HFF-Myc (cell line): ENCODE measurements at places on chromosomes 12 and 14.
A peak's percentile ranks its signal among the peaks of the same experiment; 100 is the strongest.

DNA sequence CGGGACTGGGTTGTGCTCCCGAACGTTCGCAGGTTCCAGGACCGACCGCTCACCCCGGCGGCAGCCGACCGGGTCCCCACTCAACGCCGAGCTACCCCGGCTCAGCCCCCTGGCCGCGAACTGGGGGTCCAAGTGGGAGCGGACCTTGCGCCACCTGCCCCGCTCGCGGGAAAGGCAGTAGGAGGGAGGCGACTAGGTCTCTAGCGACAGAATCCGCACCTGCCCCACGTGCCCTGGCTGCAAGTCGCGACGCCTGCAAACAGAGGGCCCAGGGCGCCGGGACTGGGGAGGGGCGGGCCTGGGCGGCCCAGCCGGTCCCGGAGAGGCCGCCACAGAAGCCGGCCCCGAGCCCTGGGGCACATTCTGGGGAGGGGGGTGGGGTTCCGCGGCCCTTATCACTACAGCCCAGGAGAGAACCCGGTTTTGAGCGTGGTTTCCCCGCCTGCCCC lies 239.2 kb upstream of the CPNE8 start:
- no peak for DNase-seq

- no peak for DNase-seq
These were observed 180.3 kb downstream of the DICER1 start for GRCh38 chr14:94977016-94977415.

GRCh38 chr12:83700838-83701237 lies 1014.1 kb downstream of the TMTC2 start:
- DNase-seq, result peak; percentile 20

GRCh38 chr14:92704821-92705220 lies 43.6 kb downstream of the LGMN start:
- no peak for DNase-seq

DNA sequence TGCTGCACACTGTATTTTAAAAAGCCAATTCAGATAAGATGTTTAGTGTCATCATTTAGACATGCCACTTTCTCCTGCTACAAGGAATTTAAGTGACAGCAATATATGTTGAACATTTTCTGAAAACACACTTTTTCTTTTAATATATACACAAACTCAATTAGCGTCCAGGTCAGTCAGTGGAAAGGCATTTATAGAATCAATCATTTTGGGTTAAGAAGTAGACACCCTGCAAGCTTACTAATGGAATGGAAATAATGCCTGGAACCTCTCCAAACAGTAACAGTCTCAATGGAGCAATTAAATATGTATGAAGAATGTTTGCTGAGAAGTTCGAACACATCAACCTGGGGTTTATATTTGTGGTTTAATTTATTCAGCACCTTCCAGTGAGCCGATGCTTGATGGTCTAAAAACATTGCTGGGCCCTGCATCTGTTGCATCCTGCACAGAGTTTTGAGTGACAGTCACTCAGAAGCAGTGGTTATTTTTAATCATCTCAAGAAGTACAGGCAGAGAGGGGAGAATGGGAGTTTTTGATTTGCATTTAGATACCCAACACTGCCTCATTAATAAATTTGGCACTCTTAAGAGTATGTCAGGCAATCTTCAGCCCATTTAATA lies 410.7 kb downstream of the TMEM117 start:
- DNase-seq, result no peak

DNA sequence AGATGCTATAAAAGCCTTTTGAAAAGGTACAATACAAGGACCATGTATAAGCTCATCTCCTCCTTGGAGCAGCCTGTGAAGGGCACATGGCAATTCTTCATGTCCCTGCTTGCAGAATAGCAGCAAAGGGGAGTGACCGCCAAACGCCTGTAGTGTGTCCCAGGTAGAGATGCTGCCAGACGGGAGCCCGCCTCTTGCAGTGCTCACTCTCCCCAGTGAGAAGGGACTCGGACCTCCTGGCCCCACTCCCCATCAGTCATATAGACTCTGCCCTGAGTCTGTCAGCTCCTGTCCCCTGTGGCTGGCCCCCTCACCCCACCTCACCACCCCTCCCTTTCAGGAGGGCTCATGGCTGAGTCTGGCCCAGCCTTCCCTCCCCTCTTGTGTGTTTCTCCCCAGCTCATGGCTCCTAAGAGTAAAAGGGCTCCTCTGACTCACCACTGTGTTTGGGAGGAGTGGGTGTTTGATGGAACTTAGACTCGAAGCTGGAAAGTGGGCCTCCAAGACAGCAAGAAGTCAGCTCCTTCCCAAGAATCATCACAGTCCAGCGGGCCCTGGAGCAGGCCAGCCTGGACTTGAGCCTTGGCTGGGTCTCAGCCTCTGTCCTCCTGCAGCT lies 40.9 kb downstream of the DEGS2 start:
- DNase-seq, result no peak

DNA sequence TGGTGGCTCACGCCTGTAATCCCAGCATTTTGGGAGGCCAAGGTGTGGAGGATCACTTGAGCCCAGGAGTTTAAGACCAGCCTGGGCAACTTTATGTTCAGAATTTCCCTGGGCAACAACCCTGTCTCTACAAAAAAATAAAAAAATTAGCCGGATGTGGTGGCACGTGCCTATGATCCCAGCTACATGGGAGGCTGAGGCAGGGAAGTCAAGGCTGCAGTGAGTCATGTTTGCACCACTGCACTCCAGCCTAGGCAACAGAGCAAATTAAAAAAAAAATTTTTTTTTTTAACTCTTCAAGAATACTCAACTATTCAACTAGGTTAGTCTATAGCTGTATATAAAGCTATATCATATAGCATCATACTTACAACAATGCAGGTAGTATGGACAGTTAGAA lies 113.0 kb downstream of the RALGAPA1 start:
- DNase-seq, result no peak

DNA sequence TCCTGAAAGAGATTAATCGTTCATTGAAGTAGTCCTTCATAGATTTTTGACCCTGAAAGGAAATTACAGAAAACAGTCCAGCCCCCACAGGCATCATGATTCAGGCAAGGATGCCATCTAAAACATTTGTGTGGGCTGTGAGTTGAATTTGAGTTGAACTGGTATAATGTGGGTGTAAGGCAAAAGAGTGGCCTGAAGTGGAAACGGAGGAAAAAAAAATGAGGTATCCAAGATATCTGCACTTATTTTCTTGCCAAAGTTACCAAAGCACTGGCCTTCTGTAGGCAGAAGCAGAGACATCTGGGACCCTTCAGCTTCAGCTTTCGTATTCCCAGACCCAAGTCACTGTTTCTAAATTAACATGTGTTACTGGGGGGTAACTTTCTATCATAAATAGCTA lies 105.1 kb upstream of the DIO2 start:
- no peak for DNase-seq

GRCh38 chr12:69679119-69679518 lies 20.0 kb downstream of the BEST3 start:
- DNase-seq, result no peak

DNA sequence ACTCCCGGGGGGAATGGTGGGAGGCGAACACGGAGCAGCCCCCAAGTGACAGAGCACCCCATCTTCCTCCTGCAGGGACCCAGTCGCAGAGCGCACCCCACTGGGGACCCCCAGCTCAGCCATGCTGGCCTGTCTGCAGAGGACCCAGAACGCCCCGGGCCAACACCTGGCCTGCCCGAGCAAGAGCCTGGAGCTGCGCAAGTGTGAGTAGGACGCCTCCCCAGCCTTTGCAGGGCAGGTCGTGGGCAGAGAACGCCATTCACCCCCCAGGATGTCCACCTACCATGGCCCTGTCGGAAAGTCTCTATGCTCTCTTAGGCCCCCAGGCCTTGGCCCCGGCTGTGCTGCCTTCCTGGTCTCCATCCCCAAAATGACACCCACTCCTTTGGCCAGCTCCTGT lies 30.4 kb downstream of the FAM222A start:
- no peak for DNase-seq

DNA sequence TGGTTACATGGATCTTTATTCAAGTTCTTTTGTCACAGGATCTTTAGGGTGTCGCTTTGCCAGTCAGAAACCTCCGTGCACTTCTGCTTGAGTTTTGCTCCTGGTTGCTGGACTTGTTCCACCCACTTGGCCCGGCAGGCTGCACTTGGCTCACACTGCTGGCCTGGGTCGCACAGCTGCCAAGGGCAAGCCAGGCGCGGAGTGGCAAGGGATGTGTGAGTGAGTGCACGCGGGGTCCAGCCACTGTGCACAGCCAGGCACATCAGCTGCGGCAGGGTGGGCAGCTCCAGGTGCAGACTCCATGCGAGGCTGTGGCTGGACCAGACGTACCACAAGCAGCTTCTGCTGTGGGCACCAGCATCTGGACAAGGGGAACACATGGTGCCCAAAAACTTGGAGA lies 76.6 kb downstream of the DERA start:
- DNase-seq, result no peak

DNA sequence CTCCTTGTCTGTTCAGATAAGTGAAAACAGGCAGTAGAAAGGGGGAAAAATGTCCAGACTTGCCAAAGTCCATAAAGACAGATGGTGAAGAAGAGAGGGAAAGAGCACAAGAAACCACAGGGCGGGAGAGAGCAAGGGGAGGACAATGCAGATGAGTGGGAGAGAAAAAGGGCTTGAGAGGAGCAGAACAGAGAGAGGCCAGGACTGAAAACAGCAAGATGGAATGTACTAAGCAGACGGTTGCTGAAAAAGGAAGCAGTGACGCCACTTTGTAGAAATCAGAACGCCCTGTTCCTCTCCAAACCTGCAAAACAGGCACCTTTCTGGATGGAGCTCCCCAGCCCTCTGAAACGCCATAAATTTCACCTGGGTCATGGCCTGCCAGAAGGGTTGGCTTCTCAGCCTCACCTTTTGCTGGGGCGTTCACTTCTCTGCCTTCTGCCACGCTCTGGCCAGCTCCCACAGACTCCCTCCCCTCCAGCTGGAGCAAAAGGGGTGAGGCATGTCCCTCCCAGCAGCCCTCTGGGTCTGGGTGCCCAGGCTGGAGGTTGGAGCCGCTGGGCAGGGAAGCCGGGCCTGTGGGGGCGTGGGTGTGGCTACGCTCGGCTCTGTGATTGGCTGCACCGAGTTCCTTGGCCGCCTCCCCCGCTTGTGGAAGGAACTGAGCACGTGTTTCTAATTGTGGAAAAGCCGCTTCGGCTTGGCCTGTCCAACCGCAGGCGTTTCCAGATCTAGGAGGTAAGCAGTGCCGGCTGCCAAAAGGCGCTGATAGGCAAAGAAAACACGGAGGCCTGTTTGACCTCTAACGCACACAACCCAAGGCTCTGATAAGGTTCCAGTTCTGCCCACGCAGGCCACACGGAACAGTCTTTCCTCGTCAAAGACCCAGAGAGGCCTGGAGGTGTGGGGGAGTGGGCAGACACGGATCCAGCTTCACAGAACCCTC lies 29.3 kb downstream of the SLC7A8 start:
- DNase-seq, result peak; percentile 91

GRCh38 chr14:53247596-53248370 lies 94.7 kb upstream of the DDHD1 start:
- no peak for DNase-seq

GRCh38 chr12:6866920-6867412 lies 365 bp upstream of the TPI1 start:
- DNase-seq, result no peak

- DNase-seq, result no peak
These were observed 7.3 kb upstream of the FIGNL2 start for GRCh38 chr12:51855586-51856428.

GRCh38 chr12:47576289-47576945 lies 129.4 kb downstream of the RPAP3 start:
- DNase-seq, result no peak

- DNase-seq, result no peak
These were observed 7.4 kb upstream of the KRT74 start for GRCh38 chr12:52581066-52581465.

- no peak for DNase-seq
These were observed 6.1 kb upstream of the KRAS start for GRCh38 chr12:25256826-25257225.

DNA sequence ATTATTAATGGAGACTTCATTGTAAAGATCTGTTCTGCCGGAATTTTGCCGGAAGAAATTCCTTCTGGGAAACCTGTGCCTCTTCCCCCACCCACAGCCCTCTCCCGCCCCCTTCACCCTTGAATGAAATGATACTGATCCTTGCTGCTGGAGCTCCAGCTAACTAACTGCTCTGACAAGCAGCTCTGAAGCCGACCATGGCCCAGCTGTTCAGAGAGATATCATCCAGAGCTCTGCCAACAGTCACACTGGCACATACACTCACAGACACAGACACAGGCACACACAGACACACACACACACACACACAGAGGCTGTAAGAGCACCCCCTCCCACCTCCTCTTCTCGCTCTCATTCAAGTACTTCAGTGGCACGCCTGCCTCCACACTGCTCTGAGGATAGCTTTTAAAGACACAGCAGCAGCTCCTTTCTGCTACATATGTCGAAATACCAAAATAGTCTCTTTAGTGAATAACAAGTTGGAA lies 88.6 kb downstream of the R3HDM2 start:
- DNase-seq, result no peak
